ENCODE measurements at places on chromosomes 7 and 10.

- DNase-seq = no peak
Measured at GRCh38 chr10:13892001-13892491, 305.3 kb downstream of the PRPF18 start.

GRCh38 chr10:124748166-124748565 is 4.0 kb upstream of the FAM53B start:
- DNase-seq = no peak

GRCh38 chr10:118662228-118663035 is 67.0 kb upstream of the PRLHR start:
- no peak for DNase-seq

DNA sequence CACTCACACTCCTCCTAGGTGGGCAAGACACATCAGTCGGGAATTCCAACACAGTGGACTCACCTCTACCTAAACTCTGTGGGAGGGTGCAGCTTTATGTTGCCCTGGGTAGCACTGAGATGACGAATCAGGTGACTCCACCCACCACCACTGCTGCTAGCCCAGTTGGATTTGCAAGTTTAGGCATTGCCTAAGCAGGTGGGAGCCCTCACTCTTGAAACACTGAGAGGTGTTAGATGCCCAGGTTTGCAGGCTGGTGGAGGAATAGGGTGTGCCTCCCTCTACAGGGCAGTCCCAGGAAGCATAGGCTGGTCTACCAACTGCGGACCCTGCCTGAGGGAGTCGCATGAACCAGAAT is 708.9 kb downstream of the POM121L12 start:
- no peak for DNase-seq

DNA sequence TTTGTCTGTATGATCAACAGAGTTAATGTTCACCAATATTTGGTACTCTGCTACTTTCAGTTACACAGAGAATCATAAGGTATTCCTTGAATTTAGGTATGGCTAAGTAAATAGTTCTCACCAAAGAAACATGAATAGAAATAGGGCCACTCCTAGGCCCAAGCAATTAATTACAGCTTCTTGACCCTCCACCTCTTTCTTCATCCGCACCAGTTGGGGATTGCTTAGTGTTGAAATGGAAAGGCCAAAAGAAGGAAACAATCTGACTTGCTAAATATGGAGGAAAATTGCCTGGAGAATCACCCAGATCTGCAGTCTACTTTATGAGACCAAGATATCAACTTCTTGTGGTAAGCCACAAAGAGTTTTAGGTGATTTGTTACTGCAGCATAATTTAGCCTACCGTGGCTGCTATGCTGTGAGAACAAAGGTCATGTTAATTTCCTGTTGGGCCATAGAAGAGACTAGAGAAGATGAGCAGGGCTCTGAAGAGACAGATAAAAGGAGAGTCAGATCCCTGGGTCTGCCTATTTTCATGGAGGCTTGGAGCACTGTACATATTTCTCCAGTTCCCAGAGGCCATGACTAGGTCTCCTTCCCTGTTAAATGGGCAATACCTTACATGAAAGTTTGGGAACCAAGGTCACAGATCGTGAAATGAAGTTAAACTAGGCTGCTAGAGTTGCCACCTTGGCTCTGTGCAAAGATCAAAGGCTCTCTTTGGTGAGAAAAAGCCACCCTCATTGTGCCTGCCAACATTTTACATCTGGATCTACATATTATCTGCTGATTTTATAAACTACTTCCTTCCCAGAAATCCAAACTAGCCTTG is 93.3 kb upstream of the GDF10 start:
- DNase-seq = peak; percentile 11

DNA sequence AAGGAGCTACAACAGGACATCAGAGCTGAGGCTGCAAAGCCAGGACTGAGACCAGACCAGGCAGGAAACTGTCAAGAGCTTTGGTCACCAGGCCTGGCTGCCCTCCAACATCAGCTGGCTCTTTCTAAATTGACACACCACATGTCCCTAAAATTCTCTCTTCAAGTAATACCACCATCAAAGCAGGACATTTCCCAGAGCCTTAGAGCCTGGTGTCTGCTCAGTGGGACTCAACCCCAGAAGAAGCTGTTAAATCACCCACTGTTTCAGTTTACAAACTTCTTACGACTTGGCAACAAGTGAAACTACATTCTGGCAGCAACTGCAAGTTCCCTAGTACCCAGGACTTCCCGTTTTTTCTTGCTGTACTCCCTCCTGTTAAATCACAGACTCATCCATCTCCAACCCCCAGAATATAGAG is 3.8 kb upstream of the IL6 start:
- DNase-seq = no peak

GRCh38 chr10:86438091-86438749 is 71.6 kb upstream of the GRID1 start:
- no peak for DNase-seq

DNA sequence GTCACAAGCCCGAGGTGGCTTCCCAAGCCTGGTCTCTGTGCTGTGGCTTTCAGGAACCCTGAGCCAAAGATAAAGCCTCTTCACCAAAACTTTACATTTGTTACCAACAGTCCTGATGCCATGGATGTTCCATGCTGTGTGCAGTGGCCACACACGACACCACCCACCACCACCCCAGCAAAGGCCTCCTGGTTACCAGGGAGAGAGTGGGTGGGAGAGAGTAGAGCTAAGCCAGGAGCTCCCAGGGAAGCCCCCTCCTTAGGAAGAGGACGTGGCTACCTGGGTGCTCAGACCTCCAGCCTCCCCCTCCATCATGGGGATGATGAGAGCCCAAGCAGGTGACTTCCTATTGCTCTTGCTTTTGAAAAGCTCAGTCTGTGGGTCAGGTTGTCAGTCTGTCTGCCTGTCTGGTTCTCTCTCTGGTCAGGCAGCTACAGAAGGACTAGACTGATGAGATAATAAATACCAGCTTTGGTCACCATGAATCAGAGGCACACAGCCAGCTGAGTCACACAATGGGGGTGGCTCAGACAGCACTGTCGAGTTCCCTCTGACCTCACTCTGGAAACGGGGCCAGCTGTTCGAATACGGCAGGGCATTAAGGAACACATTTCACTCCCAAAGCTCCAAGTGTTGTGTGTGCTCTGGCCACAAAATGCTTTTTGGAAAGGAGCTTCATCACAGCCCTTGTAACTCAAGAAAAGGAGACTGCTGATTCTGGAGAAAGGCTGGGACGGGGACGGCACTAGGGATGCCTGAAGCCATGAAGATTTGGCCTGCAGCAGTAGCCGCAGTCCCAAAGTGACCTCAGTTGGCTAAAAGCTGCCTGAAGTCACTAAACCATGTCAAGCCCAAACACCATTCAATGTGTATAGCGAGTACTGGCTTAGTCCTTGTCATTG is 166.0 kb downstream of the FANK1 start:
- peak; percentile 91 for DNase-seq

DNA sequence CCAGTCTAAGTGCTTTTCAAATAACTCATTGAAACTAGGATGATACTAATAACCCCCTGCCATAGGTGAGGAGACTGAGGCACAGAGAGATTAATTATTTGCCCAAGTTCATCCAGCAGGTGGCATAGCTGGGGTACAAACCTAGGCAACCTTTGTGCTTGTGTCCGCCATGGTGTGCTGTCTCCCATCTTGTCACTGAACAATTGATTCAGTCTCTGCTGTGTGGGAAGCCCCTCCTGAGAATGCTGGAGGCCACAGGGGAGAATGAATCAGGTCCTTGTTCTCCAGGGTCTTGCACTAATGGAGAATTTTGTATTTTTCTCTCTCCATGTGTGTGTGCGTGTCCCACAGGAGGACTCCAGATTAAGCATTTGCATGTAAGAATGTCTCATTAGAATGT is 15.8 kb upstream of the TMEM236 start:
- no peak for DNase-seq

DNA sequence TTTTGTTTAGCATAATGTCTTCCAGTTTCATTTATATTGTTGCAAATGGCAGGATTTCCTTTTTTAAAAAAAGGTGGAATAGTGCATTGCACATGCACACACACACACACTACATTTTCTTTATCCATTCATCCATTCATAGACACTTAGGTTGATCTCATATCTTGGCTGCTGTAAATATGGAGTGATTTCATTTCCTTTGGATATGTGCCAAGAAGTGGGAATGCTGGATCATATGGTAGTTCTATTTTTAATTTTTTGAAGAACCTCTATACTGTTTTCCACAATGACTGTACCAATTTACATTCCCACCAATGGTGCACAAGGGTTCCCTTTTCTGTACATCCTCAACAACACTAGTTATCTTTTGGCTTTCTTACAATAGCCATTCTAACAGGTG is 68.9 kb downstream of the EBLN1 start:
- DNase-seq = no peak

DNA sequence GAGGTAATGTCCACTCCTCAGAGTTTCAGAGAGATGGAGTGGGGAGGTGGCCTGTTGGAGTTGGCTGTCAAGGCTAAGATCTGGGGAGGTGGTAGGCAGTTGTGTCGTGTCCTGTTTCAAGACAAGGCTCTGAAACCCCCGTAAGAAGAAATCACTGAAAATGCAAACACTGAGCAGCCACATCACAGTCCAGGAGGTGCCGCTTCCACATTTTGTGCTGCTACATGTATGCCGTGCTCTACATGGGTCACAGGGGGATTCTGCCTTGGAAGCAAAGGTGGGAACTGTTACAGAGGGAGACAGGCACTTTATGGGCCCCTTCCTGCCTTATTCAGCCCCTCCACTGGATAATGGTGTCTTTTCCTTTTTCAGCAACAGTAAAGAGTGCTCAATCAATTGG is 11.9 kb downstream of the WDR91 start:
- DNase-seq = no peak

- no peak for DNase-seq
Measured at GRCh38 chr7:35556515-35557471, 138.1 kb downstream of the HERPUD2 start.

GRCh38 chr7:137696376-137696775 is 150.4 kb downstream of the DGKI start:
- no peak for DNase-seq

DNA sequence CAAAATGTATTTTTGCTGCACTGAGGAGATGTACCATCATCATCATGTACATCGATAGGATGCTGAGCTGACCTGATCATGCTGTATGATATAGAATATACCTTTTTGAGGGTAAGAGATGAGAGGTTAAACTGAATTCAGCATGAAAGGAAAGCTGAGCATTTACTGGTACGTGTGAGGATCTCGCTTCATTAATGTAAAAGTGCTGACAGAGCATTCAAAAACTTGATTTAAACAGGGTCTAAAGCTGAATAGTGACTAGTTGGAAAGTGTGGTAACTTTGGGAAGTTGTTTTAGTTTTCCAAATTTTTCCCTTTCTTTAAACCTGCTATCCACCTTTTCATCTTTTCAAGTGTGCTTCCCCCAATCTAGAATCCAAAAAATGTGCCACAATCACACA is 28.5 kb upstream of the COL1A2 start:
- no peak for DNase-seq

DNA sequence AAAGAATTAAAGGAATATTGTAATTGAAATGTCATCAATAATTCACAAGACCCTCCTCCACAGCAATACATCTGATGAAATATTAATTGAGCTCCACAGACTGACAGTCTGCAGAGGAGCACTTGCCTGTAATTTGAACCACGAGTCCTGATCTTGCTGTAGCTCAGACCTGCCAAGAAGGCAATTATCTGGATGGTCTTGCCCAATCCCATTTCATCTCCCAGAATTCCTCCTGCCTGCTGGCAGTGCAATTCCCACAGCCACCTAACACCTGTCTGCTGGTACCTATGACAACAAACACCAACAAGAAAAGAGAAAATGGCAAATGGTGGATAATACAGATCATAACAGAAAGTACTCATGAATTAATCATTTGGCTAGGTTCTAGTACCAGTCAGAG is 38.5 kb downstream of the ERCC6 start:
- no peak for DNase-seq

DNA sequence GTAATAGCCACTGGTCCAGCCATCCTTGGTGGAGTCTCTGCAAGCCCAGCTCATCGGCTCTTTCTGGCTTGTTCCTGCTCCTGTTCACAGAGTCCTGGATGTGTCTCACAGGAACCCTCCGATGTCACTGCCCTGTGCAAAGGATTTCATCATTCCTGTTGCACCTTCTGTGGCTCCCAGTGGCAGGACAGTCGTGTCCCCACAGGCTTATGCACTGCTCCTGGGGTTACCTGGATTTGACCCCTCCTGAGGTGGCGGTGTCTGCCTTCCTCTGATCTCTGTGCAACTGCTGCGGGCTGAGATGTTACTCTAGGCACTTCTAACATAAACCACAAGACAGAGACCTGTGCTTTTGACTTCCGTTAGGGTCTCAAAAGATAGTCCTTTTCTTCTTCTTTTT is 30.6 kb downstream of the APBB1IP start:
- no peak for DNase-seq

DNA sequence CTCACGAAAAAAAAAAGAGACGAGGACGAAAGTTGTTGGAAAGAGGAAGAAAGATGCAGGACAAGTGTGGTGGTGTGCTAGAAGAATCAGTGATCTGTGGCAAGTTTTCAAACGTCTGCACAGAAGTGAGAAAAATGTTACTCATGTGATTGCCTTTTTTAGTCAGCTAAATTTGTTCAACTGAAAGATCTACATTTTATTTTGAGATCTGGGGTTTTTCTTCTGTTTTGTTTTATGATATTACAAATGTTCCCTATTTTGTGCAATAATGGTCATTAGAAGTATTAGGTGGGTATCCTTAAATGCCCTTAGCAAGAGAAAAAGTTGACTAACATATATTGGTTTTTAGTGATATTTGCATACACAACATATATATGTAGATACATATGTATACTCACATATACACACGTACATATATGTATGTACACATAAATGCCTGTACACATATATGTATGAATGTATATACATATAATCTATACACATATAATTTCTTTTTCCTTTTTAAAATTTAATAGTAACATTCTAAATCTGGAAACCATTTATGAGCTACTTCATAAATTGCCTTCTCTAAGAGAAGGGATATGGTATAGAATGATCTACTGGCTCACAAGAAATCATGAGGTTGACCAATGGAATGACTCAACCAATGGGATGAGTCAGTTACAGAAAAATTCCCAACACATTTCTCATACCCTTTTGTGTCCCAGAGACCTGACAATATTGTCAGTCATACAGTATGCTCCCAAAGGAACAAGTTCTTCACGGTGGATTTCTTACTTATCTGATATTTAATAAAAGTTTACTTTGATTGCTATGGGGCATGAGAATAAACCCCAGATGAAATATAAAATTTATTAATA is 38.4 kb downstream of the SLC39A12 start:
- peak; percentile 20 for DNase-seq

- DNase-seq = no peak
Measured at GRCh38 chr10:15141136-15142054, 27.1 kb downstream of the NMT2 start.

DNA sequence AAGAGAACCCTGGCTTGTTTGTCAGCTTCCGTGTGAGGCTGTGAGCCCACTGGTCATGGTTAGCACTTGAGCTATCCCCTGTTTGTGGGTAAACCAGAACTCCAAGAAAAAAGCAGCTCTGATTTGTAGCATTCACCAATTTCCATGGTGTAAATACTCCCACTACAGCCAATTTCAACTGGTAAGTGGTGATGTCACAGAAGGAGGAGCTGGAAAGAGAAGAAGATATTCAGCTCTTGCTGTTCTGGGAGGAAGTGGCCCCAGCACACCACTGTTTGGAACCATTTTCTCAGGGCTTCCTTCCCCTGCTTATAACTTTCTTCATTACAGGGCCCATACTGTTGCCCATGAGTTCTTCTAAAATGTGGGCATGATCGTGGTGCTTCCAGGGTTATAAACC is 500.1 kb upstream of the ZMIZ1 start:
- DNase-seq = no peak

- DNase-seq = no peak
Measured at GRCh38 chr10:69761320-69761719, 40.4 kb upstream of the COL13A1 start.

- no peak for DNase-seq
Measured at GRCh38 chr7:37027557-37028341, 303.5 kb upstream of the AOAH start.

- DNase-seq = no peak
Measured at GRCh38 chr10:23439452-23439960, 631 bp downstream of the OTUD1 start.
